ACHN (cell line): ENCODE measurements at places on chromosomes 5 and 9.
A peak's percentile ranks its signal among the peaks of the same experiment; 100 is the strongest.

DNA sequence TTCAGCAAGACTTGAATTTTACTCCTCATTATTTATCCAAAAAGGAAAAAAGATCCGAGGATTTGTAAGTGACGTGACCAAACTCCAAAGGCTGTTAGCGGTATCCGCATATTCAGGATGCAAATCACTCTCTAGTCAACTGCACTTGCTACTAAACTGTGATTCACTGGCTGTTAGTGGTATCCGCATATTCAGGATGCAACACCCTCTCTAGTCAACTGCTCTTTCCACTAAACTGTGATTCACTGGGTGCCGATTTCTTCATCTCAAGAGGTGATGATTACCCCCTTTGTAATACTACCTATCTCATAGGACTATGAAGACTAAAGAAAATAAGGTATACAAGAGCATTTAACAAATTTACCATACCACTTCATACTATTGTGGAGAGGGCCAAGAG lies 5.7 kb downstream of the MAPKAP1 start:
- DNase-seq = peak; percentile 90

DNA sequence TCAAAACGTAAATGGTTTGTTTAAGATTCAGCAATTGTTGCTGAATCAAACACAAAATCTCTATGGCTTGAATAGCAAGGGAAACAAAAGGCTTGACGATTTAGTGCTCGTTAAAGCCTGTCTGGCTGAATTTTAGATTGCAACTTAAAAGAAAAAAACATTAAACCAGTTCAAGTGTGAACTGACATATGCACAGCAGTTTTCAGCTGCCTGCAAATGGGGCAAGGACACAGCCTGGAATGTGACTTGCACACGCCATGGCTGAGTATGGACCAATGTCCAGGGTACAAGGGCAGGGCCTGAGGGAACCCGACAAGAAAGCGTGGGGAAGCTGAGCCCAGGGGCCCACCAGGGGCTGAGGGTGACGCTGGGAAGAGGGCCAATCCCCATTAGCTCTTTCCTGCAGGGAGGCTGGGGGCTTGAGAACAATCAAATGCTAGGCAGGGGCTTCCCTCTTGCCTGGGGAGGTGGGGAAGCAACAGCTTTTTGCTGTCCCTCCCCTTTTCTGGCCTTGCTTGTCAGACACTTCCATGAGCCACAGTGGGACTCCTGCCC lies 89.6 kb upstream of the LRRTM2 start:
- no peak for DNase-seq

DNA sequence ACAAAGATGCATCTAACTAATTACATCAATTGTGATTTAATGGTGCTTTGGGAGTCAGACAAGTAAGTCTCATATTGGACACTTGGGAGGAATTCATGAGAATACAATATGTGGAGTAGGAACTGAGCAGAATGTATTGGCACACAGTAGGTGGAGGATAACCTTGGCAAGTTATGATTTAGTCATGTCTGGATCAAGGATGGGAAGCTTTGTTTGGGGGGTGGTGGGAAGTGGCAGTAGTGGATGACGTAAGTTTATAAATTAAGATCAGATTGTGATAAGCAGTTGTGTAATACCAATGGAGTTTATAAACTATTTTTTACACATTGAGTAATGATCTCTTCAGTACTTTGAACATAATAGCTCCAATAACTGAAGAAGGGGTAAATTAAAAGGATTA lies 67.0 kb downstream of the SGCD start:
- no peak for DNase-seq

GRCh38 chr5:134005417-134006061 lies 764 bp upstream of the VDAC1 start:
- no peak for DNase-seq

- no peak for DNase-seq
Measured at GRCh38 chr5:15695215-15695731, 195.3 kb downstream of the FBXL7 start.

- DNase-seq = no peak
Measured at GRCh38 chr5:32217886-32218396, 43.8 kb upstream of the GOLPH3 start.

- DNase-seq = peak; percentile 72
Measured at GRCh38 chr5:140220032-140220697, 45.2 kb downstream of the CYSTM1 start.

GRCh38 chr9:7174884-7175283 lies 417.1 kb downstream of the KDM4C start:
- DNase-seq = peak; percentile 3

- no peak for DNase-seq
Measured at GRCh38 chr9:110443146-110443865, 105.6 kb upstream of the TXNDC8 start.

DNA sequence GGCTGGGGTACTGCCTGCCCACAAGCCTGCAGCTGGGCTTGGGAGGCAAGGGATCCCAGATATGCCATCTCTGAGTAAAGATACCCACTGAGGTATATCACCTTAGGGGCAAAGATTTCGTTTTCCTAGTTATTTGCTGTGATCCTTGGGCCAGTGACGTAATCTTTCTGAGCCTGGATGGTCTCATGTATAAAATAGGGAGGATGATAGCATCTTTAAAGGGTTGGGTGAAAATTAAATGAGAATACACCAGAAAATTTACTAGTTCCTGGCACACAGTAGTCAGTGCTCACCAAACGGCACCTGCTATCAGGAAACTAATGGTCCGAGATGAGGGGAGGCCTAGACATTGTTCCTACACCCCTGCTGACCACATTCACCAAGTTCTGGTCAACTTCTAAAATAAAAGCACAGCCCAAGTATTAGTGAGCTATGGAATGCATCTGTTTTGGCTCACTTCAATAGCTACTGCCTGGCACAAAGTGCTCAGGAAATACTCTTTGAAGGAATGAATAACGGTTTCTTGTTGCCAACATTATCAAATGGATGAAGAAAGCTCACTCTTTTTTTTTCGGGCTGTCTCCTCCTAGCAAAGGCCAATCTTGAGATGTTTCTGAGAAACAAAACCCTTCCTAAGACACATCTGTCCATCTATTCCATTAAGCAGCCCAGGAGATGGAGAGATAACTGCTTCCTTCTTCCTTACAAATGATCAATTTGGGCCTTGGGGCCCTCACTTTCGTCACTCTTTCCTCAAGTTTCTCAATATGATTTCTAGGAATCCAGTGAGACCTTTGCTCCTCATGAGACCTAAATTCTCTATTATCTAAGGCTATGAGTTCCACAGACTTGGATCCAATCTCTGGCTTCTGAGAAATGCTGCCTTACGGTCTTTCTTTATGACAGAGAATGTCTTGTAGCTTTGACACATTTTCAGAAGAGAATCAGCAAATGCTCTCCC lies 98.2 kb downstream of the DPYSL3 start:
- no peak for DNase-seq

GRCh38 chr5:33275921-33276627 lies 164.7 kb upstream of the TARS1 start:
- no peak for DNase-seq

GRCh38 chr5:152593388-152593787 lies 188.3 kb upstream of the NMUR2 start:
- DNase-seq = peak; percentile 8

DNA sequence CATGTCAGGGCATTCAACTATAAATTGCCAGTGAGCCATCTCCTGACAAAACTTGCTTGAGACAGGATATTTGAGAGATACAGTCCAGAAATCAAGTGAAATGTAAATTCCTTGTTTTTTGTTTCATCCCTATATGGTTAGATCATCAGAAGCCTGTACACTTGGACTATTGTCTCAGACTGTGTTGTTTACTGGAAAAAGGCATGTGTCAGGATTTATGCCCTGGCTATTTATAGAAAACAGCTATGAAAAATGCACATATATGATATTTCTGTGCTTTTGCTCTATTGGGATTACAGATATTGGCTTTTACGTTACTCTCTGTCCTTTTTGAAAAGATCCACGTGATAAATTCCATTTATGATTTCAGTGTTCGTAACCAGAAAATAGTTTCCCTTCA lies 44.2 kb downstream of the IL31RA start:
- no peak for DNase-seq

DNA sequence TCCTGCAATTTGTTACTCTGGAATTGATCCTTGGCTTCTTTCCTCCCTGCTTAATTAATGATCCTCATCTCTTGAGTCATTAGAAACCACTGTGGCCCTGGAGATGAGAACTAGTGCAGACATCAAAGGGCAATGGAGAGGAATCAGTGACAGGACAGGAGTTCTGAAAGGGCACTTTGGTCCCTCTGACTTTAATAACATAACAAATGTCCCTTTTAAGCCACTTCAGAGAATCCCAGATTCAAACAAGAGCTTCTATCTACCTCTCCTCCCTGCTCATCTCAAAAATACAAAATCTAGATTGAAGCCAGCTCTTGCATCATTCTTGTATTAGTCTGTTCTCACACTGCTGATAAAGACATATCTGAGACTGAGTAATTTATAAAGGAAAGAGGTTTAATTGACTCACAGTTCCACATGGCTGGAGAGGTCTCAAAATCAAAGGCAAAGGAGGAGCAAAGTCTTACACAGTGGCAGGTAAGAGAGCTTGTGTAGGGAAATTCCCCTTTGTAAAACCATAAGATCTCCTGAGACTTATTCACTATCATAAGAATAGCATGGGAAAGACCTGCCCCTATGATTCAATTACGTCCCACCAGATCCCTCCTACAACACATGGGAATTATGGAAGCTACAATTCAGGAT lies 139.1 kb downstream of the PLPPR1 start:
- DNase-seq = no peak

- no peak for DNase-seq
Measured at GRCh38 chr9:35990155-35990554, 32.2 kb upstream of the OR2S2 start.

DNA sequence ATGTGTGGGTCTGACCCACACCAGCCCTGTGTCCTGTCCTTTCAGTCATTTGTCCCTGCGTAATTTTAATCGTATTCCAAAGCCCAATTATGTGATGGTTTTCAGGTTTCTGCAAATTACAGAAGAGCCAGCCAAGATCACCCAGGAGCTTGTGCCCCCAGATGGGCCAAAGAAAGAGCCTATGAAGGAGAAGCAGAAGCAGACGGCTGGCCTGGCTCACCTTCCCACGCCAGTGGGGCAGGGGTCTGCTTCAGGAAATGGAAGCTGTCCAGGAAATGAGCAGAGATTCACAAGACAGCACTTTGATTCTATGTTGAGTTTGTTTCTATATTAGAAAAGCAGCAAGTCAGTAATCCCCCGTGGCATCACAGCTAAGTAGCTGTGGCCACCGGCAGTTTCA lies 11.7 kb downstream of the S1PR3 start:
- DNase-seq = no peak

- no peak for DNase-seq
Measured at GRCh38 chr5:105754056-105754455, 1916.7 kb downstream of the EFNA5 start.

GRCh38 chr5:38681029-38681706 lies 124.7 kb upstream of the LIFR start:
- DNase-seq = no peak

DNA sequence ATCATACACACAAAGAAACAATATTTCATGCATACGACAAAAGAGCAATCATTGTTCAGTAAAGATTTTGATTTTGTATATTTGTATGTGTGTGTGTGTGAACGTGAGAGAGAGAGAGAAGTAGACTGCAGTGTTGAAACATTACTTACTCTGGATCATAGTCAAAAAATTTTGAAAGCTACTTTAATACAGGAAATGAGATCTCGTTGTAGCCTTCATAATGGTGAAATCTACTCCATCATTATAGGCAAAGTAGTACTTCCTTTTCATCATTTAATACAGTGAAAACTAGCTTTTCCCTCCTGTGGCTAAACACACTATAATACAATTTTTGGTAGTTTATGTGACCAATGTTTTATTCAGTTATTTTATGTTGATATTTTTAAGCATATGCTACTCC lies 1427.7 kb upstream of the C9orf72 start:
- DNase-seq = no peak

DNA sequence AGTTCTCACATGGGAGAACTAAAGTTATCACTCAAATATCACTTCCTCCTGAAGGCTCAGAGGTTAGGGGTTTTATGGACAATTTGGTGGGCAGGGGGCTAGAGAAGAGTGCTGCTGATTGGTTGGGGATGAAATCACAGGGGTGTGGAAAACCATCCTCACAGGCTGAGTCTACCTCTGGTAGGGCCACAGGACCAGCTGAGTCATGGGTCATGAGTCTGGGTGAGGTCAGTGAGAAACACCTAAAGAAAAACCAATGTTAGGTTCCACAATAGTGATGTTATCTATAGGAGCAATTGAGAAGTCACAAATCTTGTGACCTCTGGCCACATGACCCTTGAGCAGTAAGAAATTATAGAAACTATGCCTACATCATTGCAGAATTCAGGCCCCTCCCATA lies 203.3 kb upstream of the TARS1 start:
- no peak for DNase-seq

DNA sequence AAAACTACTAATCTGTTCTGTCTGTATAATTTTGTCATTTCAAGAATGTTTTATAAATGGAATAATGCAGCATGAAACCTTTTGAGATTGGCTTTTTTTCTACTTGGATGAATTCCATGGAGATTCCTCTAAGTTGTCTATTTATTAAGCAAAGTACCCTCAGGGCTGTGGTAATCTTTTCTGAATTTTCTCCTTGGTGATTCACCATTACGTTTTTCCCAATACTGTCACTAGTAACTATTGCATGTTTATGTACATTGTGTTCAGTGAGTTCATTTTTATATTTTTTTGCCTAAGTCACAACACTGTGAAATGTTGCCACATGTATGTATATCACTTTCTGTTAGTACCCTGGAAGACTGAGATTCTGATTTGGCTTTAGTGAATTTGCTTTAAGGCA lies 177.0 kb upstream of the GRIN3A start:
- no peak for DNase-seq

DNA sequence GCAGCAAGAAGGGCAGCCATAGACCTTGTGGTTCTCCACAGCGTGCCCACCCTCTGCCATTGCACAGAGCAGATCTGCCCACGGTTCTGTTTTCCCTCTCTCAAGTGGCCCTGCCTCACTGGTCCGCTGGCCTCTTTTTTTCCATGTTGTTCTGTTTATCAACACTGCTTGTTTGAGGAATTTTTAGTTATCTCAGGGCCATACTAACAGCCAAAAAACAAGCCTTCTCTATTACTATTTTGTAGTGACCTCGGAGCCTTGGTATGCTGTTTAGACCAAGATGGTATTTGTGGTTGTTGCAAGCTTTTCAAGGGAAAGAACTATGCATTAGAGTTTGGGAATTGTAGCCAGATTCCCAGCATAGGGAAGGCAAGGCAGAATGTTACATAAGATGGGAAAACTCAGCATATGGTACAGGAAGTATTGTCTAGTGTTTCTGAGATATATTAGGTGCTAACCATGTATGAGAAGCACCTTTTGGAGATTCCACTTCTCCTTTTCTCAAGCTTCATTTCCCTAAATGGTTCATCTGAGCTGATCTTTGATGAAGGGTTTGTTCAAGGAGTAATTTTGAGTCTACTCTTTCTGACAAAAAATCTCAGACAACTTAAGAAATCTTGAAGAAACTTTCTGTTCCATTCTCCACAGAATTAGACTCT lies 54.3 kb downstream of the NUP214 start:
- peak; percentile 60 for DNase-seq

DNA sequence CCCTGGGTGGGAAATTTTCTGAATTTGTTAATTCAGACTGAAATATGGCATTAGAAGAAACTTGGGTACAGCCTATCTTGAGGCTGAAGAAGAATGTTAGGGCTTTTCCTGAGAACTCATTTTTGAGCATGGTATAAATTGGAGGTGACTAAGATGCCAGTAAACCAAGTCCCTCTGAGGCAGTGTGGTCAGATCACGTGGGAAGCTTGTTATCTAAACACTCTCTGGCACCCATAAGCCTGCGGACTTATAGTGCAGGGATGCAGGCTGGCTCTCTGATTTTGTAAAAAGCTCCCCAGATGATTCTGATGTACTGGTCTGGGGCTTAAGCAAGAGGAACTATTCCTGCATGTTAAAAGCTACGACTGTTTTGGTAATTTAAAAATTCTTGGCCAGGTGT lies 34.3 kb downstream of the MTMR12 start:
- DNase-seq = no peak

GRCh38 chr9:108168236-108168850 lies 678.8 kb upstream of the KLF4 start:
- no peak for DNase-seq
